ENCODE measurements at places on chromosomes 4 and X.

DNA sequence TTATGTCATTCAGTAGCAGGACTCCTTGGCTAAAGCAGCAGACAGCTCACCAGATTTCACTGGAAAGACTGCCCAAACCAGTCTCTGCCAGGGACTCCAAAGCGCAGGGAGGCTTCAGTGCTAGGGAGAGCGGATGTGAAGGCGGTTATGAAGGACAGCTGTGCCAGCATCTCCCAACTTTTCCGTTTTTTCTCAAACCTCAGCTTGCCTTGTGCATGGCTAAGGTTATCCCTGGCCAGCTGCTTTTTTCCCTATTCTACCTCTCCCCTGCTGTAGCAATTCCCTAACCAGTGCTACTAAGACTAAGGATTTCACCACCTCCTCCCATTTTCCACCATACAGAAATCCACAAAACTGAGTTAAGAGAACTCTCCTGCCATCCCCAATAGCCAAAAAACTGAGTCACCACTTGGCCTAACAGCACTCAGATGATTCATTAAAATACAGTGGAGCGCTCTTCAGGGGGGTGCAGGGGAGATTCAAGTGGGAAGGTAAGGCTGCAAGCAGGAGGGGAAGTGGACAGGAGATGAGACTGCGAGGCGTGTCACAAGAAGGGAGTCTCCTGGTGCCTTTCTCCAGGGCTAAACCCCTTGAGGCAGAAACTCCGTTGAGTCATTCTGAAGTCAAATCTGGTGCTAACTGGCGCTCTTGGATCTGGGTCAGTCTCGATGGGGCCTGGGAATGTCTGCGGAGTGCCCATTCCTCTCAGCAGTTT is 90.7 kb downstream of the PALLD start:
- DNase-seq = no peak

DNA sequence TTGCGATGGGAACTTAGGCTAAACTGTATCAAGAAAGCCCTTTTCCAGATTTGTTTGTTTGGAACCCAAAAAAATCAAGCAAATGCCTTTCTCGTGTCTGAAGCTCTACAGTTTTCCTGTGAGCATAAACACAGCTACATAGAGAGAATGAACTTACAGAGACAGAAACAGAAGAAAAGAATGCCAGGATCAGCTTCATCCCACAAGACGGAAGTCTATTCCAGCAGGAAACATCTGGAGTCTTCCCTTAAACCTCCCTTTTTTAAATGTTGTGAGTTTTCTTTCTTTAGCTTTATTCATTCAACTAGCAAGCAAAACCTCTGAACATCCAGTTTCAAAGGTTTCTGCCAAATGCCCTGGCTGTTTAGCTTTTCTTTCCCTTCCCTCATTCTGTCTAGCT is 32.6 kb upstream of the ZFP42 start:
- DNase-seq = no peak

- DNase-seq = no peak
Observed at GRCh38 chr4:139511320-139511719, 44.7 kb downstream of the SETD7 start.

GRCh38 chr4:183295711-183296110 is 24.4 kb downstream of the CLDN22 start:
- no peak for DNase-seq

DNA sequence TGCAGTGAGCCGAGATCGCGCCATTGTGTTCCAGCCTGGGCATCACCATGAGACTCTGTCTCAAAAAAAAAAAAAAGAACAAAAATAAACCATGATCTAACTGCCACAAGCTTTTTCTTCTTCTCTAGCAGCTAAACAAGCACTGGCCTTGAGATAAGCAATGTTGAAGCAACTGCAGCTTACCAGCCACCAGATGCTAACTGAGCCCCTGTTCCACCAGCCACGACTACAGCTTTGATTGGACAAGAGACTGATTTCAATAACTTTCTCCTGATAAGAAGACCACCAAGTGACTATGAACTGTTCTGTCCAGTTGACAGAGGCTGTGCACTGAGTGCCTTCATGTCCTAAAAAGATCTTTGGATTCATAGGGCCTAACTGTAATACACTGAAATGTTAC is 58.5 kb downstream of the DCTD start:
- no peak for DNase-seq

DNA sequence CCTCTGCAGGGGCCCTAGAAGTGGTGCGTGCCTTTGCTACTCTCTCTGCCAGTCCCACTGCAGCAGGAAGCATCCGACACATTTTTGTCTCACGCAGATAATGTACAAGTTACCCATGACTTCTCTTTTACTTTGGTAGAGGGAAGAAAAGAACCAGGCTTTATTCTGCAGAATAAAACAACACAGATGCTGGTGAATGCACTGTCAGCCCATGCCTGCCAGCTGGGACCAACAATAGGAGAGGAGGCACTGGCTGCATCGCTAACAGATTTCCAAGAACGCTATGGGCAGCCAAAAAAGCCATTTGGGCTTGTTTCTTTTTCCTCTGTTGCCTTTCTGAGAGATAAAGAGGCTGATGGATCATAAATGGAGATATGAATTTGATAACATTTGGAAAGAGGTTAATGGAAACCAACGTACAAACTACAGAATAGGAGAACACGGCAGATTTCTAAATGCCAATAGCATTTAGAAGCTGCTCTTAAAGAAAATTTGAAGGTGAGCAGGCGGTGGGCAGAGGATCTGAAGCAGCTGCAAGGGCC is 47.5 kb upstream of the IGFBP7 start:
- DNase-seq = no peak

DNA sequence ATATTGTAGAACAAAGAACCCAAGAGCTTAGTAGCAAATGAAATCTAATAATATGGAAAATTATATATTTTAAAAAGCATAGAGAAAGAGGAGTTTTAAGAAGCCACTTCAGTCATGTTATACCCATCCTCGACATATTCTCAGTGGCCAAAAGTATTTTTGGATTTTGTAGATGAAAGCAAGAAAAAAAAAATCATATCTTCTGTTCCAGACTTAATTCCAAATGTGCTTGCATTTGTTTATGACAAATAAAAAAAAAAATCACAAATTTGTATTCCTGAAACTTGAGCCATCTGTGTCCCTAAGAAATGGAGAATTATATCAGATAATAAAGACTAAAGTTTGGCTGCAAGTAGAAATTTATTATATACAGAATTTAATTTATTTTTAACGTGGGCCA is 1482.4 kb upstream of the PABPC4L start:
- DNase-seq = no peak

DNA sequence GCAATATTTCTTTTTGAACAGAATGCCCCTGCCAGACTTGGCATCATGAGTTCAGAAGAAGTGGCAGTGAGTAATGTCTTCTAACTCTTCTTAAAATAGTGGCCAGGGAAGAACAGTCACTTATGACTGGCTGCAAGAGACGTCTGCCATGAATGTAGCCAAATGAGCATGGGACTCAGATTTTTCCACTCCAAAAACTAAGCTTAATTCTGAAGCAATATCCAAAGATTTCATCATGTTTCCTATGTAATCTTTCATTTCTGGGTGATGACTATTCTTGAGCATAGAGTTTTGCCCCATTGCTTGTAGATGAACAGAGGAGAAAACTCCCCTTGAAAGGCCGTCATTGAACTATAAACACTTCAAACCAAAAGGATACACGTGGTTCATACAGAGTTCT is 11.8 kb downstream of the AMBN start:
- no peak for DNase-seq

DNA sequence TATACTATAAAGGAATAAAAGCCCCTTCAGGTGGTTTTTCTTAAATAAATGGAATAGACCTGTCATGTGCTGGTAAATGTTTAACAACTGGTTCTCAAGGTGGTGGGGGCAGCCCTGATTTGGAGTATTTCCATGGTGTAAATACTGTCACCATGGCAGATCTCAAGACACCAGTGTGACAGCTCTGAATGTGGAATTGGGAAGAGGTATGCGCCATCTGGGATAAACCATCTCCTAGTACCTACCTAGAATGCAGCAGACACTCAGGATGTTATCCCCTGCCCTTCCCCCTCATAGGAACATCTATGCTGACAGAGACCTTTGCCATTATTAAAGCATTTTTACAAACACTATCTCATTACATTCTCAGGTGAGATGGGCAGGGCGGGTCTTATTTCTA is 26.4 kb upstream of the TMSB4X start:
- DNase-seq = no peak

DNA sequence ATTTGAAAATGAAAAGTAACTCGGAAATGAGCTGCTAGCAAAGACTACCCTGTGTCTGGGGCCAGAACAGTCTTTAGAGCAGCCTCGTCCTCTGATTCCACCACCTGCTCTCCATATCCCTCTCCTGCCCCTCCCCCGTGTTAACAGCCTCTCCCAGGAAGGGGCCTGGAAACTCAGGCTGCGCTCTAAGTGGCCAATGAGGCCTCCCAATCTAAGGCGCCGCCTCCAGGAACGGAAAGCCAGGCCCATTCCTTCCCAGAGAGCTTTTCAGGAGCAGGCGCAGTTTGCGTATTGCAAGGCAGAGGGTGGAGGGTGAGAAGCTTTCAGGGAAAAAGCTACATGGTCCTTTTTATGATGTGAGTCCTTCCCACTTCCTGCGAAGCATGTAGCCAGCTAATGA is 31.2 kb downstream of the RS1 start:
- DNase-seq = no peak

DNA sequence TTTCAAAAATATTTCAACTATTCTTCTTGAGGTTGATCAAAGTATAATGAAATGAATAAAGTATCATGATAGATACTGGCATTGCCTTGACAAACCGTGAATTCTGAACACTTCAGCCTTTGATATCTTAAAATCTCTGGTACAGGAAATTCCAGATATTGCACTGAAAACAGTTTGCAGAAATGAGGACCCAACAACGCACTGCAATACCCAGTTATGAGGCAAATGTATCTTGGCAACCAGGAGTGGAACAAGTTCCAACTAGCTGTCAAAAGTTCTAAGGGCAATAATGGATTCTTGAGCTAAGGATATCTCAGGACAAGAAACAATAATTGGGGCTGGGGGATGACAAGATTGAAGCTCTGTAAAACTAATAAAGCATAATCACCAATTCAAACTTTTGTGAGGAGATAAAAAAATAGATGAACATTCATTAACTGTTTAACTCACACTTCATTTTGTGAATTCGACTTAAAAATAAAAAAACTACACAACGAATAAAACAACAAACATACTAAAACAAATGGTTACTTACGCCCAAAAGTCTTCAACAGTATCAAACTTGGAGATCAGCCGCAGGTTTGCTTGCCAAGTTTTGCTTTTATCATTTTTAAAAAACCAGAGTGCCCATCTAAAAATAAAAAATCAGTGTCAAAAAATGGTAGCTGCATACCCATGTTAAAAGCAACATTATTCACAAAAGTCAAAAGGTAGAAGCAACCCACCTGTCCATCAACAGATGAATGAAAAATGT is 38.1 kb downstream of the EIF4E start:
- DNase-seq = no peak

DNA sequence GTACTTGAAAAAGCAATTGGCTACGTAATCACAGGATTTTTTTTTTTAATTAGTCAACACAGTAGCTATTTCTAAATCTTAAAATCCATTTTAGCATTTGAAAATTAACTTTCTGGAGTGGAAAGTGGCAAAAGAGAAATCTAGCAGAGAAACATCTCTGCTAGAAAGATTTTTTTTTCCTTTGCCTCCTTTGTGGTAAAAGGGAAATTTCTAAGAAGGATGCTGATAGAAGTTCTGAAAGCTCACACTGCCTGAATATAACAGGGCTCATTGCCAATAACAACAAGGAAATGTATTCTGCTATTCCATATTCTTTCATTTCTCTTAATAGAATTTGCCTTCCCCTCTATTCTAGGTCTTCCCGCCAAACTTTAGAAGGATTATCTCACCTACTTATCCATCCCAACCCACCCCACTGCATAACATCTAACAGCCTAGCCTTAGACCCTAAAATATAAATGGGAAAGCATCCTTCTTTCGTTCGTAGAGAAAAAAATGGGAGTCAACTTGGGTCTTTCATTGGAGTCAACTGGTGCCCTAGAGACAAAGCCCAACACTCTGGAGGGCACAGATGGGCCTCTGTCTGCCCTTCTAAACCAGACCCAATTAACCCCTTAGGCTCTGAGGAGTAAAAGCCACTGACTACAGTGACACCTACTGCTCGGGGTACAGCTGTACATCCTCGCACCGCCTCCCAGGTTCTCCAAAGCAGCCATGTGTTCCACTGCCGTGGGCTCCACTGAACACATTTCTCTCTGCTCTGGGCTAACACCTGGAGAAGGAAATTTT is 103.9 kb downstream of the MAML3 start:
- DNase-seq = no peak

DNA sequence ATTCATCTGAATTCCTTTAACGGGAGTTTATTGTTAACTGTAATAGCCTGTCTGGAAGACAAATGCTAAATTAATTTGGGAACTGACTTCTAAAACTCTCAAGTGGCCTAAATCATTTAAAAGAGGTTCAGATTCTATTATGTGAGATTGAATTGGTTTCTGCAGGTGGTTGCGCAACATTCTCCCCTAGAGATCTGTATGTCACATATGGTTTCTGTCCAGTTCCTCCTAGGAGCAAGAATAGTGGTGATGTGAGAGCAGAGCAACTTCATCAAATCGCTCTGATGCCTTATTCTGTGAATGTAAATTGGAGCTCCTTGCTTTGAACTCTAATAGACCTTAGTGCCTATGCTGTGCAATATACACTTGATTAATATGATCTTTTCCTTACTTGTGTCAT is 144.6 kb upstream of the GPR101 start:
- DNase-seq = no peak

GRCh38 chr4:158912806-158913205 is 144.0 kb downstream of the FNIP2 start:
- DNase-seq = no peak

- no peak for DNase-seq
Observed at GRCh38 chr4:148238086-148238485, 204.1 kb downstream of the NR3C2 start.

- DNase-seq = no peak
Observed at GRCh38 chrX:14922437-14922836, 49.2 kb downstream of the MOSPD2 start.

GRCh38 chr4:36921476-36922216 is 322.9 kb upstream of the NWD2 start:
- no peak for DNase-seq

GRCh38 chr4:108902769-108903168 is 139.9 kb upstream of the ETNPPL start:
- DNase-seq = no peak

GRCh38 chr4:164815711-164816110 is 61.3 kb upstream of the APELA start:
- DNase-seq = no peak

DNA sequence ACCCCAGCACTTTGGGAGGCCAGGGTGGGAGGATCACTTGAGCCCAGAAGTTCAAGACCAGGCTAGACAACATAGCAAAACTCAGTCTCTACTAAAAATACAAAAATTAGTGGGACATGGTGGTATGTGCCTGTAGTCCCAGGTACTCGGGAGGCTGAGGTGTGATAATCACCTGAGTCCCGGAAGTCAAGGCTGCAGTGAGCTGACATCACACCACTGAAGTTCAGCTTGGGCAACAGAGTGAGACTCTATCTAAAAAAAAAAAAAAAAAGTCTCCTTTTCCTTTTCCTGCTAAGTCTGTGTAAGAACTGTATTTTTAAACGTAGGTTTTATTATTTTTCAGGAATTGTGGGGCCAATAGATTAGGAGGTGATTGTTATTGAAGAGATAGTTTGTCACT is 356.7 kb downstream of the ARHGAP24 start:
- no peak for DNase-seq
